ENCODE measurements at places on chromosomes 5 and 9.

DNA sequence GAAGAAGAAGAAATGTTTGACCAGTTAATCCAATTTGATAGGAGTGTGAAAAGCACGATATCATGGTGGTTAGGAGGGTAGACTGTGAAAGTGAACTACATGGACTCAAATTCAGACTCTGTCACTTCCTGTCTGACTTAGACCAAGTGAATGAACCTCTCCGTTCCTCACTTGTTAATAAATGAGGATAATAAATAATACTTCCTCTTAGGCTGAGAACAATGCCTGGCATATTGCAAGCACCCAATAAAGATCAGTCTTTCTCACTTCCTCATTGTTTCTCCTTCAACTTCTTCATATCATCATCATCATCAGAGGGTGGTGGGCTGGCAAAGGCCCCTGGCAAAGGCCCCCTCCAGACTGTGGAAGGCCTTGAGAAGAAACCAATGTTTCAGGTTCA is 148.7 kb downstream of the CDK5RAP2 start:
- DNase-seq, result peak; percentile 56

DNA sequence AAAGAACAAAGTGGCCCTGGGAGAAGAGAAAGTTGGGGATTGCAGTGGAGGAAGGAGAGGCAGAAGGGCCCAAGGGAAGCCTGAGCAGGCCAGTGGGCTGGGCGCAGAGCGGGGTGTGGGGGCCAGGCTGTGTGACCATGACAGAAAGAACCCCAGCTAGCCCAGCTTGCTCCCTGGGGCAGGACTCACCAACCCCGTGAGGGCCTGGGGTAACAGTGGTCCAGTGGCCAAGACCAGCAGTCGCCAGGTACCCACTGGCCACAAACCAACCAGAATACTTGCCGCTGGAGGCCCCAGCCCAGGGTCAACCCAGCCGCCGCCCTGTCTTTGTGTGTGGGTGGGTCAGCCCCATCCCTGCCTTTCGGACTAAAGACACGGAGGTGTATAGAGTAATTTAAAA is 146.5 kb downstream of the CACNA1B start:
- no peak for DNase-seq

- DNase-seq, result no peak
Measured at GRCh38 chr5:168712280-168712924, 133.2 kb upstream of the PANK3 start.

DNA sequence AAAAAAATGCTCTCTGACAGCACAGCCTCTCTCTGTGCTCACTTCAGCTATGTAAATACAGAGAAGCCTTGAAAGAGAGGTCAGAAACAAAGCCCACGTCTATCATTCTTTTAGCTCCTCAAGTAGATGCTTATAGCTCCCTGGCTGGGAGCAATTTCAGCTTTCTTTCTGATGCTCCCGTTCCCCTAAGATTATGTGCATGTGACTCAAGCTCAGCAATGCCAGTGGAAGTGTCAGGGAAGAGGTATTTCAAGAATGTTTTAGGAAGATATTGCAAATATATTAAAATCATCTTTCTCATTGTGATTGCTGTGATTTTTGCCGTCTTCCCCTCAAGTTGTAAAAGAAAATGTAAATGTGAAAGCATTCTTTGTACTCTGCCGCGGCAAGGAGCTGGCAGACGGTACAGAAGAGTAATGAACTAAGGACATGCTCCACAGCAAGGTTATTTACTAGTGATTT is 1353.7 kb upstream of the ACO1 start:
- DNase-seq, result no peak

DNA sequence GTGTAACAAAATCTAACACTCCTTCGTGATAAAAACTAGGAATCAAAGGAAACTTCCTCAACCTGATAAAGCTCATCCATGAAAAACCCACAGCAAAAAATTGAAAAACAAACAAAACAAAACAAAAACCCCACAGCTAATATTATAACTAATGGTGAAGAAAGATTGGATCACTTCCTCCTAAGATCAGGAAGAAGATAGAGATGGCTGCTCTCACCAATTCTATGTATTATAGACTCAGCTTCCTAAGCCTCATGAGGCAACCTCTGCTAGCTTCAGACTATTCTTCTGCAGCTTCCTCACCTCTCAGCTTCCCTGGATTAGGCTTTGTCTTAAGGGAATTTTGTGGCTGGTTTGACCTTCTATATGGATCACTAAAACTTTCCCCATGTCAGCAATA is 40.1 kb downstream of the PHAX start:
- DNase-seq, result peak; percentile 58

GRCh38 chr5:132496631-132497487 is 6.3 kb upstream of the IRF1 start:
- DNase-seq, result peak; percentile 95

DNA sequence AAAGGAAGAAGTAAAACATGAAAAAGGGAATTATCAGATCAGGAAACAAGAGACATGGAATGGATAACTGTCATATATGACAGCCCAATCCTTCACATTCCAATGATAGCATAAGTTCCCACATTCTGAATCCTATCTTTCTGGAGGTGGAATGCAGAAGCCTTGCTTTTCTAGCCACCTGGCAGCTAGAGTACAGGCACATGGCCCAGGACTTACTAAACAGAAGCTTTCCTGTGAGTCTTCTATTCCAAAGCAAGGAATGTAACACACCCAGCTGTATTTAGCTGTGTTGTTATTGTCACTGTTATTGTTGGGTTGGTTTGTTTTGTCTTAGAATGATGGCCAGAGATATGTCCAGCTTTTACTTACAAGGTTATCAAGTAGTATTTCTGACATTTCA is 780.5 kb upstream of the ZNF608 start:
- no peak for DNase-seq

GRCh38 chr5:180807654-180808414 is 5.2 kb upstream of the MGAT1 start:
- DNase-seq, result no peak

- no peak for DNase-seq
Measured at GRCh38 chr5:121399879-121400278, 451.8 kb upstream of the FTMT start.

DNA sequence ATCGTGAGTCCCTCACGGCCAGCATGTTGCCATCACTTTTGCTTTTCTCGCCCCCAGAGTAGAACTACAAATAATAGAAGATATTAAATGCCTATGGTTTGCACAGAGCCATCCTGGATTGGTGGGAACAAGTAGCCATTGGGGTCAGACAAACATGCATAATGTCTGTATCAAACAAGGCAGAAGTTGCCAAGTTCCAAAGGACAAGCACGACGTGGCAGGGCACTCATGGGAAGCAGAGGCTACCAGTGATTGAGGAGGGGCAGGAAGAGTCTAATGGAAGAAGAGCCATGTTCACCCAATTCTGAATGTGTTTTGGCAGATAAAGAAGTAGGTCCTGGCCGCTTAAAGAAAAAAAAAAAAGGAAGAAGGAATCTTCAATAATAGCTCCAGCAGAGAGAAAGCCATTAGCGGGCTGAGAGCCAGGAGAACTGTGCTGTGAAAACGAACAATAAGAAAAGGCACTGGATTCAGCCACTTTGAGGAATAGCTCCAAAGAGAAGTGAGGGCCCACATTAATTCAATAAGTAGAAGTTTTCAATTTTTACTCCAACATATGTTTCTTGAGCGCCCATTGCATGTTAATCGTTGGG is 153.7 kb upstream of the ADCY2 start:
- DNase-seq, result no peak

GRCh38 chr5:112918679-112919078 is 3.3 kb downstream of the REEP5 start:
- DNase-seq, result no peak

DNA sequence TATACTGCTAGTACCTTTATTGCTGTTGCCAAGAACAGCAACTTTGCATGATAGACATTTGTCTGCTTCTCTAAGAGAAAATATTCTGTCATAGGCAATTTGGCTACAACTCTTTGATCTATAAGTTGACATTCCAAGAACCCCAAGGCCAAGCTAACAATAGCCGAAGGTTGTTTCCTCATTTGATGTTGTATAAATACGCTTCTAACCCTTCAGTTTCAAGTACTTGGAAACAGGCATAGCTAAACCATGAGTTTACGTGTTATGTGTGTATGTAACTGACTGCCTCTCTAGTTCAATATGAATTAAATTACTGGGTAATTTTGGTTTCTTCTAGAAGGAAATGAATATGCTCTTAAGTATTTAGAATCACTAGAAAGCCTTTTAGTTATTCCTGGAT is 1034.0 kb downstream of the TLE4 start:
- DNase-seq, result no peak

All from inflammatory macrophage treated with lipopolysaccharide for 4 hours (primary cell).